ENCODE measurements at places on chromosomes 16 and 17.

DNA sequence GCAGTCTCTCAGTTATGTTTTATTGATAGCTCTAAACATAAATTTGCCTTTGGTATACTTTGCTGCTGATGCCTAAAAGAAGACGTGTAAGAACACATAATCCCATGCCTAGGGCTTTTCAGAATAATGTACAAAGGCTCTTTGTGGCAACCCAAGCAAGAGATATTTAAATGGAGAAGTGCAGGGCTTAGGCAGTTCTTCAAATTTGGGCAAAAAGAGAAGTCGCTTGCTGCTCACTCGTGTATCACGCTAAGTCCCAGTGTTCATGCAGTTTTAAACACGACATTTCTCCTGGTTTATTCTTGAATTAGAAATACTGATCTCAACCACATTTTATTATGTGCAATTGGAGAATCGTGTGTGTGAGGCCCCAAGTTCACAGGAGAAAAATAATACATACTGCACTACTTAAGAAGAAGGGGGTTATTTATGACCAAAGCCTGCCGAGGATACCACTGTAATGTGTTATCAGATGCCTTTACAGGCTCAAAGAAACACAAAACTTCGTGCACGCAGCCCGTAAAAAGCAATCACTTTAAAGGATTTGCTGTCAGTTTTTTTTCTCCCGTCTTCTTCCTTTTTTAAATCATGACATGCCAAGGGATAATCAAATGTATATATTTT lies 22.5 kb upstream of the IRX6 start:
- DNase-seq = no peak

- DNase-seq = no peak
Measured at GRCh38 chr16:24322106-24322505, 66.0 kb downstream of the CACNG3 start.

- peak; percentile 4 for DNase-seq
Measured at GRCh38 chr17:77645072-77646045, 313.1 kb upstream of the TNRC6C start.

DNA sequence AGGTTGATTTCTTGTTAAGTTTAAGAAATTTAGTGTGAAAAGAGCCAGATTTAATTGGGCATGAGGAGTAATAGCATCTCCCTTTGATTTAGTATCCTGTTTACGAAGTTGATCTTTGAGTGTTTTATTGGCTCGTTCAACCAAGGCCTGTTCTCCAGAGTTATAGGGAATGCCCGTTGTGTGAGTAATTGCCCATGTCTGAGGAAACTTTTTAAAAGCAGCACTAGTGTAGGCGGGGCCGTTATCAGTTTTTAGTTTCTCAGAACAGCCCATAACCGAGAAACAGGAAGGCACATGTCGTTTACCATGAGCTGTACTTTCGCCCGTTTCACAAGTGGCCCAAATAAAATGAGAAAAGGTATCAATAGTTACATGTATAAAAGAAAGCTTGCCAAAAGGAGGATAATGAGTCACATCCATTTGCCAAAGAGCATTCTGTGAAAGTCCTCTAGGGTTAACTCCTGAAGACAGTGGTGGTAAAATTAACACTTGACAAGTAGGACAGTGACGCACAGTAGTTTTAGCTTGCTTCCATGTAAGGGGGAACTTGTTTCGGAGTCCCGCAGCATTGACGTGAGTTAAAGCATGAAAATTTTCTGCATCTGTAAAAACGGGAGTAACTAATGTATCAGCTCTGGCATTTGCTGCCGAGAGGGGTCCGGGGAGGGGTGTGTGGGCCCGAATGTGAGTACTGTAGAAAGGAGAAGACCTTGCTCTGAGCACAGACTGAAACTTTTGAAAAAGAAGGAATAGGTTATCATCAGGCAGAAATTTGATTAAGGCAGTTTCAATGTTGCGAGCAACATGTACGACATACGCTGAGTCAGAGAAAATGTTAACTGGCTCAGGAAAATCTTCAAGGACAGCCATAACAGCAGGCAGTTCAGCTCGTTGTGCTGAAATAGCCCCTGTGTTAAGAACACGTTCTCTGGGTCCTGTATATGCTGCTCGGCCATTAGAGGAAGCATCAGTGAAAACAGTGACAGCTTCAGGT lies 18.5 kb upstream of the KCTD5 start:
- peak; percentile 82 for DNase-seq

DNA sequence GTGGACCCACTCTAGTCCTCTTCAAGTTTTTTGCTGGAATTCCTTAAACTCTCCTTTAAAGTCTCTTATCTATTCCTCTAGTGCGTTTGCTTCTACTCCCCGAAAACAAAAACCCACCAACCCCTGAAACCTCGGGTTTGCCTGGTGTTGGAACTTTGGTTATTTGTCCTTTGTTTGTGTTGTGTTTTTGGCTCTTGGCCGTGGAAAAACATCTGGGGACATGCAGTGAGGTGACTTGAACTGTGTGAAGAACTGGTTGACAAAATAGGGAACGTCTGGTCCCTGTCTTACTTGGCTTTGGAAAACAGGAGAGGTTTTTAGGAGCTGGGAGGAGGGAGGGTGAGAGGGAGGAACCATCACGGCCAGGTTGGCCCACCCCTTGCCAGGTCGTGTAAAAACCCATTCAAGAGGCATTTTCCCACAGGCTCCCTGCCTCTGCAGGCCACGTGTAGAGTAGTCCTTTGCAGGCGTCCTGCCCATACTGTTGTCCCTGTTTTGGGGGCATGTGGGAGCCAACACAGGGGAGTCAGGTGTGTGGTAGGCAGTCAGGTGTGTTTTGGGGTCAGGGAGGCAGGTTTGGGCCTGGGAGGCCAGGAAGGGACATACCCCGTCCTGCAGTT lies 169.3 kb downstream of the RAB11FIP4 start:
- no peak for DNase-seq

GRCh38 chr16:24018485-24018884 lies 182.7 kb downstream of the PRKCB start:
- no peak for DNase-seq
